ENCODE measurements at places on chromosomes 5 and 9.

DNA sequence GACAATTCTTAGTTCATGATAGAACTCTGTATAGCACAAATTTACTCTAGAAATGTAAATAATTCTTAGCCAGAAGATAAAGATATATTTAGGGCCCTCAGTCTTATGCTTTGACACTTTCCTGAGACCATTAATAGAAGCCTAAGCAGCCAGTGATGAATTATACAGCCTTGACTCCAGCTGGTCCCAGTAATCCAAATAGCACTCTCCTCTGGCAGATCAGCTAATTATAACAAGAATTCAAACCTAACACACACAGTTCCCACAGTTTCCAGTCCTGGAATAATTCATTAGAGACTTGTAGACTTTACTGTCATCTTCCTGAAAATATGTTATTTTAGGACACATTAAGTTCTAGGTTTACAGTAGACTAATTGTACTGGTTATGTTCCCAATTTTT is 50.4 kb downstream of the SHOC1 start:
- no peak for DNase-seq

- no peak for DNase-seq
Measured at GRCh38 chr9:137426018-137426681, 3.0 kb downstream of the NOXA1 start.

DNA sequence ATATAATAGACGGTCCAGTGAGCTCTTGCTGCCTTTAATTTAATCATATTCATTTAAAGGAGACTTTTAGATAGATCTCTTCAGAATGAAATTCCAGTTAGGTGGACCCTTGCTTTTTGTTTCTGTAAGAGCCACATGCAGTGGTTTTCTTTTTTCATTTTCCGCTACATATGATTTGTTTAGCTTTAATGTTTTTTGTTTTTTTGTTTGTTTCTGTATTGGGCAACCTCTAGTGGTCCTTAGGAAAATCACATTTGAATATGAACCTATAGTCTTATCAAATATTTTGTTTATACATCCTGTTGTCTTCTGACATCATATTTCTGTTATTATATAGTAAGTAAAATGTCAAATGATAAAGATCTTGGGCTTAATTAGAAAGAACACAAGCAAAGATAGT is 150.8 kb downstream of the HACD4 start:
- no peak for DNase-seq

- no peak for DNase-seq
Measured at GRCh38 chr9:77848897-77849296, 182.7 kb downstream of the GNAQ start.

- DNase-seq: no peak
Measured at GRCh38 chr5:109078448-109078847, 330.8 kb downstream of the FER start.

DNA sequence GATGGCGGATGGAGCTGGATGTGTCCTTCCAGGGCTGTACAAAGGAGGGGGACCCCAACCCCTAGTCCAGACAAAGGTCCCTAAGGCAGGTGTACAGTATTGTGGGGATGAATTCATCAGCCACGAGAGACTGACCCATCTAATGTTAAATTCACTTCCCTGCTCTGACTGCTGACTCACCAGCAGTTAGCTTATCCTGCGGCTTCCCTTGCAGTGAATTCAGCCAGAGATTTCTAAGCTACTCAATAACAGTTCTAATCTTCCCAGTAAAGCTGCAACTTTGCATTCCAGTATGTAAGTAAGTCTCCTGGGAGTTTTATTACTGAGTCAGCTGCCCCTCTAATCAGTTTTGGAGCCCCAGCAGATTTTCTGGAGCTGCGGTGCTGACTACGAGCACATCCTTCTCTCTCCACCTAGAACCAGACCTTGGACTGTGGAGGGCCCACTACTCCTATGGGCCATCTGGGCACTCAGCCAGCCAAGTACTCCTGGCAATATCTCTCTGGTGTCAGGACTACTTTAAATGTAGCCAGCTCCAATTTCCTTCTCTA is 16.1 kb downstream of the B4GALT1 start:
- no peak for DNase-seq
